ENCODE measurements at places on chromosomes 2 and 18.

GRCh38 chr2:191935247-191935646, 88.4 kb upstream of the CAVIN2 start:
- no peak for DNase-seq

GRCh38 chr2:127107622-127107999, 657 bp upstream of the BIN1 start:
- no peak for DNase-seq

- no peak for DNase-seq
Observed at GRCh38 chr2:209614690-209615369, 156.8 kb upstream of the UNC80 start.

DNA sequence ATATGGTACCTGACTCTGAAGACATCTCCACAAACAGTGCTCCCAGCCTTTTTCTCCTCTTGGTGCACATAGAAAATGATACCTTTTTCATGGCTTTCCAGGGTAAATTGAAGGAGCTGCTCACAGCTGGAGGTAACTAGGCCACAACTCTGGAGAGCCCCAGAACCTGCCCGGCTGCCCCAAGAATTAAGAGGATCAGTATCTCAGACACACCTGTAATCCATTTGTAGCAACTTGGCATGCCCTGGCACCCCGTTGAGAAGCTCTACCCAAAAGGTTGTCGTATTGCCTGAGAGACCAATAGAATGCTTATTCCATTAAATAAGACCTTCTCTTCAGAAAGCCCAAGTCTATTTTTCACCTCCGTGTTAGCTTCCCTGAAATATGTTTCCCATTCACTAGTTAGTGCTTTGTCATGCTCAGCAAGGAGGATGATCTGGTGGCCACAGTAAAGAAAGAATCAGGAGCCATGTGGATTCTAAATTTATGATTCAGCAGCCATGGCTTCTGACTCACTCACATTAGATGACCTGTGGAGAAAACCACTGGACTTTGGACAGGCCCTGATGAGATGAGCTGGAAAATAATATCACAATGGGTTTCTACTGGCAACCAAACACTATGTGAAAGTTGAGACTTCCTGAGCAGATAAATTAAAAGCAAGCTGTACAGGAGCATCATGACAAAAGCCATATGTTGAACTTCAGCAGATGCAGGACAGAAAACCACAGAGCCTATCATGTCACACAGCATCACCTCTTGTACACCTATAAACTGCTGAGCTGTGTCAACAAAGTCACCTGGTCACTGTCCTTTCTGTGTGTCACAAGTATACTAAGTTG, 253.3 kb upstream of the OSR1 start:
- no peak for DNase-seq

- no peak for DNase-seq
Observed at GRCh38 chr2:137987011-137987410, 22.7 kb downstream of the HNMT start.

DNA sequence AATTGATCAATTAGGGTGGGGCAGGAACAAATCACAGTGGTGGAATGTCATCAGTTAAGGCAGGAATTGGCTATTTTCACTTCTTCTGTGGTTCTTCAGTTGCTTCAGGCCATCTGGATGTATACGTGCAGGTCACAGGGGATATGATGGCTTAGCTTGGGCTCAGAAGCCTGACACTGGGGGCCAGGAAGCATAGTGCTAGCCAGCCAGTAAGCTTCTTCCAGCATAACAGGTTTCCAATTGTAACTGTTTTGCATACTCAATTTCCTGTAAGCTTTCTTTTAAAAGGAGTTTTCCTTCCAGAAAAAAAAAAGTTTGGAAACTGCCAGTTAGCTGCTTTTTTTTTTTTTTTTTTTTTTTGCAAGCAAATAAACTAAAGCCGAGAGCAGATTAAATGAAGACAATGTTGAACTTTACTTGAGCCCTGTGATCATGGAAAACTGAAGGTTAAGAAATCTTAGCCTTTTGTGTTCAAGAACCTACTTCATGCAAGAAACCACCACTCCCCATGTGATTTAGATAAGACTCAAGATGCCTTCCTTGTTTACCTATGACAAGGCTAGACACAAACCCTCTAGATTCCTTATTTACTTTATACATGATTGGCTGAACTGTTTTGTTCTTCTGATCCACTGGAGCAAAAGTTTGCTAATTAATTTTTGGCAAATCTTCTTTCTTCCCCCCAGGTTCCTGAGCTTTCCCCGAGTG, 126.9 kb upstream of the LINC00305 start:
- DNase-seq = no peak

- peak; percentile 3 for DNase-seq
Observed at GRCh38 chr18:1663879-1664705, 759.4 kb downstream of the ADCYAP1 start.

GRCh38 chr2:28600181-28600580, 104.3 kb downstream of the PLB1 start:
- DNase-seq = no peak

DNA sequence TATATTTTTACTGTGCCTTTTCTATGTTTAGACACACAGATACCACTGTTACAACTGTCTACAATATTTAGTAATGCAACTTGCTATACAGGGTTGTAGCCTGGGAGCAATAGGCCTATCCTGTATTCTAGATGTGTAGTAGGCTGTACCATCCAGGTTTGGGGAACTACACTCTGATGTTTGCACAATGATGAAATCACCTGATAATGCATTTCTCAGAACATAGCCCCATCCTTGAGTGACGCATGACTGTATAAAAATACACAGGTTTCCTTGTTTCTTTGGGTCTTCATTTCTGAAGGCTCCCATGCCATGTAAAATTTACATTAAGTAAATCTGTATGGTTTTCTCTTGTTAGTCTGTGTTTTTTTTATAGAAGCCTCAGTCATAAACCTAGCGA, 270.9 kb upstream of the SKOR2 start:
- no peak for DNase-seq

GRCh38 chr2:11213090-11213638, 57.9 kb downstream of the SLC66A3 start:
- no peak for DNase-seq

DNA sequence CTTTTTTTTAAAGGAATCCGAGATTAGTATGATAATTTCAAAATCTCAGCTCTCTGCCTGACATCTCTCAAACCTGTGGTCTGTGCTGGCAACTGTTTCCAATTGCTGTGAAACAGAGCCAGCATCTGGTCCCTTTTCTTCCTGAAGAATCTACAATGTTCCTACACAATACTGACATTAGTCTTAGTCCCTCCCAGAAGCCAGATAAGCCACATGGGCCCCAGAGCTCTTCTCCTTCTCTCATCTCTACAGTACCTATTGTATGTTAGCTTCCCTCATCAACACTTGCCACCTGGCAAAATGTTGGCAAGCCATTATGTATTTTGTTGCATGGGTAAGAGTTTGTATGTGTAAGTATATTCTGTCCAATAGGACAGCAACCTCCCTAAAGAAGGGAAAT, 62.9 kb upstream of the CDKL4 start:
- no peak for DNase-seq

DNA sequence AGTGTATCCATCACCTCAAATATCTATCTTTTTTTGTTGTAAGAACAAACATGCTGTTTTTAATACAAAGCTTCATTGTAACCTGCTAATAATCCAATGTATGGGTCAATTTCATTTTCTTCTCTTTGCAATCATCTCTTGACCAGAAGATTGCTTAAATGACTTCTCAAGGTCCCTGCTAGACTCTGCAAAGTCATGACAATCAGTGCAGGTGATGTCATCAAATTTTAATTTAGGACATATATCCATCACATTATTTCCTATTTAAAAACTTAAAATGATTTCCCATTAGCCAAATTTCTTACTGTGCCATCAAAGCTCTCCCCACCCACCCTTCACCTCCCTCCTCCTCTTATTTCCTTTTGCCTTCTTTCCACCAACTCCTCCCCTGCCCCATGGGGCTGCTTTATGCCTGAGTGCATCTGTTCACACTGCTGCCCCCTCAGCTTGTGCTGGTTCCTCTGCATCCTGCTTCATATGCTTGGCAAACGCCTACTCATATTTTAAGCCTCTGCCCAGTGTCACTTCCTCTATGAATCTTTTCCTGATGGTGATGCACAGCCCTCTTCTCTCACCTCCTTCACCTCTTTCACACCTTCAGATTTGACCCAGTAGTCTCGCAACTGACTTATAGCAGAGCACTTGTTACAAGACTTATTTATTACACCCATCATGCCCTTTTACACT, 20.3 kb downstream of the PLEK start:
- DNase-seq = no peak

DNA sequence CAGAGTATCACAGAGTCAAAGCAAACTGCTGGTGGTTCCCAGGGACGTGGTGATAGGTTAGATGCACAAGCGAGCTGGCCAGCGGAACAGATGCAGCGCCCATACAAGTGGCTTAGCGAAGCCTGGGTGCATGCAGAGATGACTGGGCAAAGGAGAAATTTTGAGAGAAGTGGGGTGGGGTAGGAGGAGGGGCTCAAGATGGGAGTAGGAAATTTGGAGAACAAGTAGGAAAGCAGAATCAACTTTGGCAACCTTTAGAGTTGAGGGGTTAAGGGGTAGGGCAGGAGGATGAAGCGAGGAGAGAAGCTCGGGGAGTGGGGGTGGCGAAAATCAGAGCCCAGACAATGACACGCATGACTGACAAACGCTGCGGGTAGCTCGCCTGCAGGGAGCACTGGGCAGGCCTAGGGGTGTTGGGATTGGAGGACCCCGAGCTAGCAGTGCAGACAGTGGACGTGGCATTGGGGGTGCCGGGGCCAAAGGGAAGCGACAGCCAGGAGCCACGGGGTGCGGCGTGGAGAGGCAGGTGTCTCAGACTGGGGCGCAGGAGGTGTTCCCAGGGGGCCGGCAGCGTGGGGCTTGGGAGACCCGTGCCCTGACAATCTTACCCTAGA, 431 bp downstream of the FAM98A start:
- DNase-seq = peak; percentile 56

GRCh38 chr18:11119959-11120587, 29.3 kb downstream of the PIEZO2 start:
- DNase-seq = no peak

DNA sequence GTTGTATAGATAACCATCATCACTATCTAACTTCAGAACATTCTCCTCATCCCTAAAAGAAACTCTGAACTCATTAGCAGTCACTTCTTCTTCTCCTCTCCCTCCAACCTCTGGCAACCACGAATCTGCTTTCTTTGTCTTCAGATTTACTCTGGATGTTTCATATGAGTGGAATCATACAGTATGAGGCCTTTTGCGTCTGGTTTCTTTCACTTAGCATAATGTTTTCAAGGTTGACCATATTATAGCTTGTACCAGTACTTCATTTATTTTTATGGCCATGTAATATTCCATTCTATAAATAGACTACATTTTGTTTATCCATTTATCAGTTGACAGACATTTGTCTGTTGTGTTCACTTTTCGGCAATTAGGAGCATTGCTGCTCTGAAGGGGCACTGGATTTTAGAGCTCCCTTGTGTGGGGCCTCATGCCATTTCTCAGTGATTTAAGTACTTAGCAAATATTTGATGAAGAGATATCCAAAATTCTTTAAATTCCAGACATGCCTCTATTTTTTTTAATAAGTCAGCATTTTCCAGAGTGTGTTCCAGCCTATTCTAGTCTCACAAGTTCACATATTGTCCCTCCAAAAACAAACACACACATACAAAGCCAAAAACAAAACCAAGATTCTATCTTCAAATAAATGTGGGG, 22.5 kb upstream of the MAP3K20 start:
- no peak for DNase-seq

DNA sequence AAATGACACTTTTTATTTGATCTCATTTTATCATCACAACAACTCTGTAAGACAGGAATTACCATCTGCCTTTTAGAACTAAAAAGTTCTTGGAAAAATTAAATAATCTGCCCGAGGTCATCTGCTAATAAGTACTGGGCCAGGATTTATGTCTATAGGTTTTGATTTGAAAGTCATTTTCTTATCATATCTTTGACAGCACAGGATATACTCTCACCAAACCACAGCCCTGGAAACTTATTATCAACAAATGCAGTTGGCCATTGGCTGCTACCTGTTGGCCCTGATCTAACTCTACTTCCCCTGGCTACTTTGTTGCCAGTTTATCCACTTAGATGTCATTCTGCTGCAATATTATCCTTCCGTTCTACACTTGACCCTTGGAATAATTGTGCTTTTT, 354.6 kb downstream of the RAD51AP2 start:
- DNase-seq = no peak

DNA sequence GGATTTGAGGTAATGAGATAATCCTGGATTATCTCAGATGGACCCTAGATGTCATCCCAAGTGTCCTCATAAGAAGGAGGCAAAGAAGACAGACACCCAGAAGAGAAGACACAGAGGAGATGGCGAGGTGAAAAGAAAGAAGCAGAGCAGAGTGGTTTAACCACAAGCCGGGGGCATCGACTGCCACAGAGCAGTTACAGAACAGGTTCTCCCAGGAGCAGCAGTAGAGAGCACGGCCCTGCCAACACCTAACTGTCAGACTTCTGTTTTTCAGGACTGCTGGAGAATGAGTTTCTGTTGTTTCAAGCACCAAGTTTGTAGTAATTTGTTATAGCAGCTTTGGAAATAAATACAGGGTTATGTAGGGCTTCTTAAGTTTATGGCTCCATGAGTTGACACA, 437.0 kb downstream of the THSD7B start:
- no peak for DNase-seq

DNA sequence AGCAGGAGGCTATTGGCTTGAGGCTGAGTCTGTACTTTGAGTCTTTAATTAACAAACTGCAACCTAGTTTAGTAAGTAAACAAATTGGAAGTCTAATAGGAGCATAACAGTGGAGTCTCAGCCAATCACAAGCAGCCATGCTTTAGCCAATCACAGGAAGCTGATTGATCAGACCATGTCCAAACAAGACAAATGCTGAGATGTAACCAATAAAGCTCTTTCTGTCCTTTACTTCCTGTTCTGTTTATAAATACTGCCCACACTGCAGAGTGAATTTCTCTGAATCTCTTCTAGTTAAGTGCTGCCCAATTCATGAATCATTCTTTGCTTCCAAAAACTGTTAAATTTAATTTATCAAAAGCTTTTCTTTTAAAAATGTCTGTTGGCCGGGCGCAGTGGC, 146.6 kb upstream of the DLX2 start:
- no peak for DNase-seq

DNA sequence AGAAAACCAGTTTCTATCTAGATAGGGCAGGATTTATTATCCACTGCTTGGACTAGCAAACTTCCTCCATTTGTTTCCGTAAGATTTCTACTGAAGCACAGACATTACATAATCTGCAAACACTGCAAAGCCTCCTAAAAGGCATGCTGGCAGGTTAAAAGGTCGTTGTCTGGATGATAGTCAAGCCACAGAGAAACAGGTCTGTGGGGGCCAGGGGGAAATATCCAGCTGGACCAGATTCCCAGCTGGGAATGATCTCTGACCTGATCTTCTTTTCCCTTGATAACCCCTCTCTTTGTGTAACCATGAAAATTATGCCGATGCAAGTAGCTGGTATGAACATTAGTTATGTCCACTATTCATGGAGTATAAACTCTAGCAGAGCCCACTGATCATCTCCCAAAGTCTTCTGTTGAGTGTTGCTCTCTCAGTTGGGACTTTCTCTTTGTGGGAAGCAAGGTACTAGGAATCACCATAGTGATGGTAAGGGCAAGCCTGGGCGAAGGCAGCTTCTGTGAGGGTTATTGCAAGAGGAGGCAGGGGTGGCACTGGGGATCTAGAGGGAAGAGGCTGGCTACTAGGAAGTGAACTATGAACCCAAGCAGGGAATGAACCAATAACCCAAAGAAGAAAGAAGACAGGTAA, 61.3 kb downstream of the GDF7 start:
- no peak for DNase-seq

- DNase-seq = no peak
Observed at GRCh38 chr18:48942554-48943261, 8.1 kb downstream of the SMAD7 start.

Data from GM13977 (cell line).